ENCODE measurements at places on chromosomes 1 and 21. TPM values are rescaled to one million over a fixed set of nuclear protein-coding genes. Genes with fewer than 3 reads are reported as not detected.

The AGT gene
- 2.7 TPM for total RNA-seq

The NSL1 gene
- 16.2 TPM for total RNA-seq

GRCh38 chr1:202063093-202063492 is 52.7 kb downstream of the ELF3 start:
- no peaks in the 10 kb centered on the region for H3K27me3 ChIP-seq
- no peaks in the 10 kb centered on the region for H3K4me1 ChIP-seq
- DNase-seq: no peak

GRCh38 chr1:37631036-37631435 is 3.7 kb downstream of the RSPO1 start:
- H3K4me1 ChIP-seq: no peaks in the 10 kb centered on the region
- no peak for DNase-seq
- no peaks in the 10 kb centered on the region for H3K36me3 ChIP-seq

DNA sequence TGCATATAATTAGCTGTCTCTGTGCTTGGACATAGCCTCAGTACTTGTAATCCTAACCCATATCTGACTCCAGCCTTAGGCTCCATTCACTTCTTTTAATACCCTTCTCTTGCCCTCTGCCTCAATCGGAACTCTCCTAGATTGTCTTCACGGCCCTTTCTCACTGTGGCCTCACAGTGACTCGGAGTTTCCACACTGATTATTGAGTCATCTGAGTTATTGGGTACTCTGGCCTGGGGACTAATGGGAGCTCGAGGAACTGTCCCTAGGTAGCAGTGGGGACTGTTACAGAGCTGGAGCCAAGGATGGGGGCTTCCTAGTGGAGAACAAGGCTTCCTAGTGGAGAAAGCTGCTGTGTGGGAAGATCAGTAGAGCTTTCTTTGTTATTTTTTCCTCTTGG is 17.0 kb downstream of the TRAF5 start:
- H3K27ac ChIP-seq: peak overlapping the region; percentile 13
- H3K4me1 ChIP-seq: peaks cover 16% of the 10 kb centered on the region
- H3K27me3 ChIP-seq: no peaks in the 10 kb centered on the region
- no peak overlapping the region for H3K4me3 ChIP-seq
- DNase-seq: no peak

DNA sequence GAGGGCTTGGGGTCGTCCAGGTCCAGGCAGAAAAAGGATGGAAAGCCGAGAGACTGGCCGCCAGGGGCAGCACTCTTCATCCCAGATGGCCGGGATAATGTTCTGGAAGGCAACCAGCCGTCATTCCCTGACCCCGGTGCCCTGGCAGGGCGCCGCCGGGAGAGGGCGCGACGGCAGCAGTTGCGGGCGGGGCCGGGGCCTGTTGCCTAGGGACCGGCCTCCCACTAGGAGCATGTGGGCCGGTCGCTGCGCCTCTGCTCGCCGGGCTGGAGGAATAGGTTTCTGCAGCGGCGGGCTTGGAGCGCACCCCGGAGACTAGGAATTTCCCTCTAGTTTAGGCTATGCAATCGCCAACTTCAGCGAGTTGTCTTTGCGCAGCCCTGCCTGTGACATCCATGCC is 11.0 kb downstream of the DMRTB1 start:
- no peak overlapping the region for H3K27ac ChIP-seq
- no peak overlapping the region for H3K4me3 ChIP-seq
- H3K27me3 ChIP-seq: no peaks in the 10 kb centered on the region
- no peaks in the 10 kb centered on the region for H3K36me3 ChIP-seq

DNA sequence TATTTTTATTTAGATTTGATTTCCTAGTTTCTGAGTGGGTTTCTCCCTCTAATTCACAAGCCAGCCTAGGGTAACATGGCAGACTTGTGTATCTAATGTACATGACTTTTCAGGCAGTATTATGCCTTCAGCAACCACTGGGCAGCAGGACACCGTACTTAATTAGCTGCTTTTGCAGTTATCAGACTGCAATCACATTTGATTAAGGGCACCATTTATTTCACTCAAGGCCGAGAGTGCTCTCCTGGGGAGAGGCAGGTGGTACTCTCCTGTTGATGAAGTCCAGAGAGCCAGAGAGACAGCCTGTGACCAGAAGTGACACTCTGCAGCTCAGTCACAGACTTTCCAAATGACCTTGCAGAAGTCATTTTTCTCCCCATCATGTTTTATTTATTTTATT is 18.7 kb downstream of the CYYR1 start:
- H3K36me3 ChIP-seq: no peaks in the 10 kb centered on the region
- DNase-seq: no peak
- no peak overlapping the region for H3K27ac ChIP-seq
- H3K4me3 ChIP-seq: no peak overlapping the region

Measured in pancreas (tissue), 10 donors.